ACHN (cell line): ENCODE measurements at places on chromosomes 2 and 18.

GRCh38 chr18:23380001-23380550 lies 73.0 kb upstream of the RIOK3 start:
- DNase-seq: peak; percentile 78

- no peak for DNase-seq
Measured at GRCh38 chr2:176392249-176392648, 123.0 kb downstream of the MTX2 start.

- no peak for DNase-seq
Measured at GRCh38 chr18:13446610-13447461, 228.3 kb downstream of the LDLRAD4 start.

DNA sequence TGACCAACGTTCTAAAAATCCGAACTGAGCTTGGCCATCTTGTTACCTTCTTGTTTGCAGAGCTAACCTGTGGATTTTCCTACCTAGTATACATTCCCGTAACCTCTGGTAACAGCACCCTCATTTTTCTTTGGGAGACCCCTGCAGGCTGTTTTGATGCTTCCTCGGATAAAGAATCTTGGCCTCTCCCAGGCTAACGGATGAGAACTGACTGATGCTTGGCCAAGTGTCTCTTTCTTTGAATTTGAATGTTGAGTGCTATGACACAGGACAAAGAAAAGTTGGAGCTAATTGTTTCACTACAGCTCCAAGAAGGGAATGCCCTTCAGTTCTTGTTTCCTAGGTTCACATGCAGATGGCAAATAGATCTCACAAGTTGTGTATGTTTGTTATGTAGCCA lies 19.3 kb upstream of the CAVIN2 start:
- DNase-seq: peak; percentile 24

DNA sequence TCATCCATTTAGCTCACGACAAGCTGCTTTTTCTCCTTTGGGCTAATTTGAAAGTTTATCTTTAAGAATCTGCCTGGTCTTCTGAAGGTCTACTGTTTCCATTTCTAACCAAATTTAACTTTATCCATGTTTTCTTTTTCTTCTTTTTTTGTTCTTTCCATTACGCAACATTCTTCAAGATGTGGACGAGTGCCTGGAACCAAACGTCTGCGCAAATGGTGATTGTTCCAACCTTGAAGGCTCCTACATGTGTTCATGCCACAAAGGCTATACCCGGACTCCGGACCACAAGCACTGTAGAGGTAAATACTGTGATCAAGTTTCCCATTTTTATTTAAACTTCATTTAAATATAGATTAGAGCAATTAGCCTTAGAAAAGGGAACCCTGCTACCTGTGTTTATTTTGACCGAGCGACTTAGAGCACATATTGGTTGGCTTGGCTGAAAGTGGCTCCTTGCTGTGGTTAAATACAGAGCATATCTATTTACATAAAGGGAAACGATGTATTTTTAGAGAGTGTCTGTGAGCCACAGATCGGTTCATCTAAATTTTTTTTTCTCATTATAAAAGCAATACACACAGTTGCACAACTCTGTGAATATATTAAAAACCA lies 183.4 kb upstream of the RASGRP3 start:
- no peak for DNase-seq

DNA sequence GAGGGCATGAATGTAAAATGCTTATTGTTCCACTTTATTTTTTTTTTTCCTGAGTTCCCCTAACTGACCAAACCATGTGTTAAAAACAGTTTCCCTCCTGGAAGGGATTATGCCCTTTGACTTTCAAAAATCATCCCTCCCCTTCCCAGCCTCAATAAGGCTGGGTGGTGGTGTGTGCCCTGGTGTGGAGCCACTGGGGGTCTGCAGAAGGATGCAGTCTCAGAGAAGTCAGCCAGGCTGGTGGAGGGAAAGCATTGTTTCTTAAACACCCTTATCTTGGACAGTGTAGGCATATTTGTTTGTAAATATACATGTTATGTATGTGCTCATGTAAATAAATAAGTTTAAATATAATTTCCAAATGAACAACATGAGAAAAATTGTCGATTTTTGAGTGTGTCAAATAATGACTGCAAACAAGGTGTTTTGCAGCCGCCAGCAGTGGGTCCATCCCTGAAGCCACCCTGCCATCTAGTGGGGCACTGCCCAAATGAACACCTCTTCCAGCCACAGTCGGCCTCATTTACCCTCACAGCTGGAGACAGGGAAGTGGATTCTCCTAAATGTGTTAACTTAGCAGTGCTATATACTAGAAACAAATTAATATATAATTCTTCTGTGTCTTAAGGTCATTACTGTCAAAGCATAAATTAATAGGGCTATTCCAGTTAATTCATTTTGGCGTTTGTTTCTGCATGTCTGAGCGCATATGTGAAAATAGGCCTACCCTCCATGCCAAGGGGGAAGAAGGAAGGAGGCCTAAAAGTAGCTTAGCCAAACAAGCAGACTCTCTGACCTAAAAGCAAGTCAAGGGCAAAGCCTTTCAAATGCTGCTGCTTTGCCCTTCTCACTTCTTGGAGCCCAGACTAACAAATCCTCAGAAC lies 209.6 kb upstream of the PIK3C3 start:
- peak; percentile 39 for DNase-seq

- DNase-seq: no peak
Measured at GRCh38 chr18:24741965-24742724, 281.7 kb downstream of the HRH4 start.

- DNase-seq: peak; percentile 51
Measured at GRCh38 chr18:68735483-68736343, 20.8 kb upstream of the TMX3 start.

DNA sequence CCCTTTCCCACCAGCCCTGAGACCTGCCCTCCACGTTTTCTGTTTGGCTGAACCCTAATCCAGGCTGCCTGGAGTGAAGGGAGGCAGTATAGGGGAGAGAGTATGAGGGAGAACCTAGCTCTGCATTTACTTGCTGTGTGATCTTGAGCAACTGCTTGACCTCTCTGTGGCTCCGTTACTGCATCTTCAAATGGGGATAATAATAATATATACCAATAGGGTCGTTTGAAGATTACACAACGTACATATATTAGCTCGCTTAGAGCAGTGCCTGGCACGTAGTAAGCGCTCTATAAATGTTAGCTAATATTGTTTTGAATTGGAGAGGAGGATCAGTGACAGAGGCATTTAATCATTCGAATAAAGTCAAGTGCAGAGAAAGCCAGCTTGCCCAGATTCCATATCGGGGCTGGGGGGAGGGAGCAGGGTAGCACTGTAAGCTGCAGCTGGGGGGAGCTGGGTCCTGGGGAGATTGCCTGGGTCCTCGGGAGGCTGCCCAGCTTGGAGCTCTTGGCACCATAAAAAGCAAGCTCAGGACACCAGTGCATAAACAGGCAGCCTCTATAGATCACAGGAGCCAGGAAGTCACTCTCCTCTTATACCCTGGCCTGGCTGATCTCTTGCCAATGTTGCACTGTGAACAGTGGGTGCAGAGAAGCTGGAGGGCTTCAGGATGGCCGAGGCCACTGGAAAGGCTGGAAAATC lies 19.1 kb downstream of the KCNK3 start:
- no peak for DNase-seq

- DNase-seq: no peak
Measured at GRCh38 chr2:231604101-231604684, 11.5 kb downstream of the TEX44 start.

GRCh38 chr2:178386986-178387597 lies 63.9 kb downstream of the PRKRA start:
- DNase-seq: no peak

DNA sequence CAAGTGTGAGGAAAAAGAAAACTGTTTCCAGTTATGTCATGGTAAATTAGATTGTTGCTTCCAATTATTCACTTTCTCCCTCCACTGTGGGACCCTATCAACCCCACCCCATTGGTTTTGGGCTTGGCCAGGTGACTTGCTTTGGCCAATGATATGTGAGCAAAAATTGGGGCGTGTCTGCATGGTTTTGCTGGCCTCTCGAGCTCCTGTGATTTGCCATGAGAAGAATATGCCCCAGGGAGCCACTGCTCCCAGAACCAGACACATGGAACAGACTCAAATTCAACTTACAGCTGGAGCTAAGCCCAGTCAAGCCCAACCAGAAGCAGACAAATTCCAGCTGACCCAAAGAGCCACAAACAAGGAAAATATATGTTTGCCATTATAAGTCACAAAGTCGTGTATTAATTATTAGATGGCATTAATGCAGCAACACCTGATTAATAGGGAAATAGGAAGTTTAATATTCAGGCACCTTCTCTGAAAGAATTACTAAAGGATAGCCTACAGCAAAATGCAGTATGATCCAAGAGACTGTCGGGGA lies 248.9 kb downstream of the ANAPC1 start:
- DNase-seq: no peak

- DNase-seq: no peak
Measured at GRCh38 chr2:191241418-191241817, 3.8 kb upstream of the MYO1B start.

GRCh38 chr2:199705538-199705937 lies 145.5 kb downstream of the FTCDNL1 start:
- DNase-seq: no peak

- DNase-seq: no peak
Measured at GRCh38 chr2:9170458-9171130, 36.0 kb upstream of the ASAP2 start.

- DNase-seq: no peak
Measured at GRCh38 chr2:207014424-207014823, 75.1 kb downstream of the CPO start.

- DNase-seq: no peak
Measured at GRCh38 chr2:82317012-82317411, 2012.5 kb upstream of the LRRTM1 start.

DNA sequence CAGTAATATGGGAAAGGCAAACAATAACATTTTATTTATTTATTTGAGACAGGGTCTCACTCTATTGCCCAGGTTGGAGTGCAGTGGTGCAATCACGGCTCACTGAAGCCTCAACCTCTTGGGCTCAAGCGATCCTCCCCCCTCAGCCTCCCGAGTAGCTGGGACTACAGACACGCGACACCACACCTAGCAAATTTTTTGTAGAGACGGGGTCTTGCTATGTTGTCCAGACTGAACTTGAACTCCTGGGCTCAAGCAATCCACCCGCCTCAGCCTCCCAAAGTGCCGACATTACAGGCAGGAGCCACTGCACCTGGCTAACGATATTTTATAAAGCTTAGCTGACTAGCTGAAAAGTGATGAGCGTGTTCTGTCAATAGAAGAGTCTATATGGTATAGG lies 17.5 kb upstream of the PLEKHH2 start:
- DNase-seq: no peak

- no peak for DNase-seq
Measured at GRCh38 chr2:202425036-202425435, 48.9 kb downstream of the BMPR2 start.

GRCh38 chr18:3675446-3675845 lies 225.5 kb downstream of the TGIF1 start:
- DNase-seq: peak; percentile 90

DNA sequence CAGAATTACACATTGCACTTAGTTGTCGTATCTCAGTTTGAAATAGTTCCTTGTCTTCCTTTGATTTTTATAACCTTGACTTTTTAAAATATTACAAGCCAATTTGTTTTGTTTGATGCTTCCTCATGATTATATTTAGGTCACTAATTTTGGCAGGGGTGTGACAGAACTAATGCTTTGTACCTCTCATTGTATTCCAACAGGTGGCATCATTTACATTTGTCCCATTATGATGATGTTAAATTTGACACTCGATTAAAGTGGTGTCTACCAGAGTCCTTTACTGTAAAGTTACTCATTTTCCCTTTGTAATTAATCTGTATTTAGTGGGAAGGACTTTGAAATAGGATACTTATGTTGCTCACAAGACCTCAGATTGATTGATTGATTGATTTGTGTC lies 21.5 kb upstream of the MFSD2B start:
- DNase-seq: peak; percentile 44

DNA sequence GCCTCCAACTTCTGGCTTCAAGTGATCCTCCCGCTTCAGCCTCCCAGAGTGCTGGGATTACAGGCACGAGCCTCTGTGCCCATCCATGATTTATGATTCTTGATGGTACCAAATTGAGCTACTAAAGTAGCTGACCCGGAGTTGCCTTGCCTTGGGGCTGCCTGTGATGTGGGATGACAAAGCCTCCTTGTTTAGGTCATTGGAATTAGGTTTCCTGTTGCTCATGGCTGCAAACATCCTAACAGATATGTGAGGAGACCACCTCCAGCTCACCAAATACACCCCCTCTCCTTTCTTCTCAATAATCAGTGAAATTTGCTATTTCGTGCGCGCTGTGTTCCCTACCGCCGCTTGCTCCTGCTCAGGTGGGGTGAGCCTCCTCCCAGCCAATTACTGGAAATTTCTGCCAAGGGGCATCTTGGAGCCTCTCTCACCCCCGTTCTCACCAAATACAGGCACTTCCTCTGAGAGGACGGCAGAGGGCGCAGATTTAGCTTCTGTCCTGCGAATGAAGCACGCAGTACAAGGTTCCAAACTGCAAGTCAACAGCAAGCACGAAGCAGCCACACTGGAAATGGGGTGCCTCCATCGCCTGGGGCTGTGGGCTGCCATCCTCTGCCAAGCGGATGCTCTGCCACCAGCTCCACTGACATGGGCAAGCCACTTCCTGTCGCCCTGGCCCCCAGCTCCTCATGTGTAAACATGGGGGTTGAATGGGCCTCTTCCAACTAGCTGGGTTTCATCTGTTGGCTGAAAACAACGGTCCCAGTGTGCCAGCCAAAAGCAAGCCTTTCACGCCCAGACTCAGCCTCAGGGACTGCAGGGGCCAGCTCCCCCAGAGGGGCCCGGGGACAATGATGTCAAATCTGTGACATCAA lies 71.7 kb downstream of the NCAPH start:
- DNase-seq: peak; percentile 74

GRCh38 chr2:183995632-183996031 lies 602.7 kb upstream of the ZNF804A start:
- peak; percentile 62 for DNase-seq

GRCh38 chr2:104641786-104642185 lies 212.1 kb upstream of the POU3F3 start:
- DNase-seq: no peak

GRCh38 chr2:81545626-81546025 lies 1241.1 kb upstream of the LRRTM1 start:
- DNase-seq: no peak

DNA sequence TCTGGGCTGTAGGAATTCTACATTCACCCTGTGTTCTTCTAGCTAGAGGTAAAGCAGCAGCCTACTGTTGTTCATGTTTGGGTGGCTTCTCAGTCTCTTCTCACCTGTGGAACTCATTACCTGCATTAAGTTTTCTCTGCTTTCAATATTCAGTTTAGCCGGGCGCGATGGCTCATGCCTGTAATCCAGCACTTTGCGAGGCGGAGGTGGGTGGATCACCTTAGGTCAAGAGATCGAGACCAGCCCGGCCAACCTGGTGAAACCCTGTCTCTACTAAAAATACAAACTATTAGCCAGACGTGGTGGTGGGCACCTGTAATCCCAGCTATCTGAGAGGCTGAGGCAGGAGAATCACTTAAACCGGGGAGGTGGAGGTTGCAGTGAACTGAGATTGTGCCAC lies 139.8 kb upstream of the UBE2E3 start:
- no peak for DNase-seq
